ENCODE measurements at places on chromosomes 7 and 10. TPM values are rescaled to one million over a fixed set of nuclear protein-coding genes. Genes with fewer than 3 reads are reported as not detected.
A peak's percentile ranks its signal among the peaks of the same experiment; 100 is the strongest.

The TES gene
- total RNA-seq: 173 TPM

The LDB3 gene
- 5.9 TPM for total RNA-seq

- no peaks in the 10 kb centered on the region for H3K27me3 ChIP-seq
- H3K4me3 ChIP-seq: no peak overlapping the region
- H3K4me1 ChIP-seq: no peaks in the 10 kb centered on the region
- DNase-seq: no peak
- no peaks in the 10 kb centered on the region for H3K36me3 ChIP-seq
Observed at GRCh38 chr10:61166489-61166888, 222.5 kb upstream of the RHOBTB1 start.

- H3K4me1 ChIP-seq: no peaks in the 10 kb centered on the region
- H3K27me3 ChIP-seq: no peaks in the 10 kb centered on the region
- H3K27ac ChIP-seq: no peak overlapping the region
- DNase-seq: no peak
Observed at GRCh38 chr7:4998910-4999309, 39.9 kb upstream of the MMD2 start.

DNA sequence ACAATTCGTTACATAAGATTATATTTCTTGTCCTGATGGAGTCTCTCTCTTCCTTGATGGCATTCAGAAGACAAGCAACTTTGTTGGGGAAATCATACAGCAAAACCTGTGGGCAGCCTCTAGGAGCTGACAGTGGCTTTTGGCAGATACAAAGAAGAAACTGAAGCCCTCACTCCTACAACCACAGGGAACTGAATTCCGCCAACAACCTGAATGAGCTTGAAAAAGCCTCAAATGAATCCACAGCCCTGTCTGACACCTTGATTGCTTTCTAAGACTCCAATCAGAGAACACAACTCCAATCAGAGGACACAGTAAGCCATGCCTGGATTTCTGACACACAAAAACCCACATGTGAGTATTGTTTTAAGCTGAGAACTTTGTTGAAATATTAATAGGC, 576.8 kb upstream of the LRRTM3 start:
- H3K27ac ChIP-seq: no peak overlapping the region
- no peak for DNase-seq
- no peaks in the 10 kb centered on the region for H3K4me1 ChIP-seq
- no peaks in the 10 kb centered on the region for H3K27me3 ChIP-seq

- no peaks in the 10 kb centered on the region for H3K36me3 ChIP-seq
- no peak for DNase-seq
- H3K4me1 ChIP-seq: no peaks in the 10 kb centered on the region
- H3K27me3 ChIP-seq: no peaks in the 10 kb centered on the region
- H3K27ac ChIP-seq: no peak overlapping the region
Observed at GRCh38 chr10:23474081-23474480, 35.2 kb downstream of the OTUD1 start.

- H3K4me3 ChIP-seq: no peak overlapping the region
- H3K36me3 ChIP-seq: no peaks in the 10 kb centered on the region
- H3K27me3 ChIP-seq: no peaks in the 10 kb centered on the region
Observed at GRCh38 chr7:7607010-7607409, 33.5 kb upstream of the UMAD1 start.

DNA sequence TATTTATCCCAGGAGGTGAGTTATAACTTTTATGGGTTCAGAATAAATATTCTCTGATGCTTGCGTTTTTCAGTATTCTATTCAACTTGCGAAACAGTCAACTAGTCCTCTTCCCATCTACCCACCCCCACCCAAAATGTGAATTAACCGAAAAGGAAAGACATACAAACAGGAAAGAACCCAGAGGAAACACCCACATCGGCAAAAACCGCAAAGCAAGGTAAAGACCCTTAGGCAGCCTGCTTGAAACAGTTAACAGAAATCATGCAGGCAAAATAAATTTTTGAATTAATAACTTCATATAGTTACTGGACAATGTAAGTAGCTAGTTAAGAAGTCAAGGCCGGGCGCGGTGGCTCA, 5.4 kb downstream of the ZC3HAV1 start:
- no peaks in the 10 kb centered on the region for H3K4me1 ChIP-seq
- H3K36me3 ChIP-seq: no peaks in the 10 kb centered on the region
- H3K27ac ChIP-seq: peak overlapping the region; percentile 28
- DNase-seq: no peak

GRCh38 chr7:101922631-101923601, 105.5 kb downstream of the CUX1 start:
- H3K4me1 ChIP-seq: peaks cover 16% of the 10 kb centered on the region
- DNase-seq: peak; percentile 82
- H3K4me3 ChIP-seq: no peak overlapping the region

Measured in uterus (tissue), 4 donors.